ENCODE measurements at places on chromosomes 1 and 21.

DNA sequence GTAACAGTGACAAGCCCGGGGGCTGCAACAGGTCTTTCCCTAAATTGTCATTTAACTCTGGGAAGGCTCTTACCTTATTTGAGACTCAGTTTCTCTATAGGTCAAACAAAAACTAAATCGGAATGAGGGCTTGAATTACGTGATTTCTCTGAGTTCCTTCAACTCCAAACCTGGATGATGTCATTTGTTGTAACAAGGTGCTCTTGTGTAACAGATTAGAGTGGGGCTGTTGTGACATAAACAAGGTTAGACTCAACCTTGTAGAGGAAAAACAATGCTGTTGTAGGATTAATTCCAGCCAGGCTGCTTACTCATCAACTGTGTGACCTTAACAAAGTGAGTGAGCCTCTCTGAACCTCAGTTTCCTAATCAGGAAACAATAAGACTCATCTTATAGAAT lies 74.4 kb downstream of the SUSD4 start:
- DNase-seq: no peak

- DNase-seq: no peak
These were observed 462.8 kb upstream of the NFIA start for GRCh38 chr1:60619581-60619980.

- DNase-seq: no peak
These were observed 128.4 kb upstream of the CAMK1G start for GRCh38 chr1:209455145-209455544.

GRCh38 chr1:25135909-25136308 lies 96.4 kb downstream of the SYF2 start:
- DNase-seq: no peak

- no peak for DNase-seq
These were observed 116.0 kb downstream of the TTLL7 start for GRCh38 chr1:83882906-83883305.
